ENCODE measurements at places on chromosomes 1 and 21.

GRCh38 chr1:245370905-245371581, 216.3 kb downstream of the KIF26B start:
- DNase-seq: no peak

GRCh38 chr21:44330698-44331097, 8.5 kb downstream of the CFAP410 start:
- no peak for DNase-seq

GRCh38 chr1:248804771-248805681, 20.7 kb downstream of the SH3BP5L start:
- DNase-seq: no peak

GRCh38 chr1:17032741-17033140, 21.0 kb upstream of the ATP13A2 start:
- DNase-seq: no peak

DNA sequence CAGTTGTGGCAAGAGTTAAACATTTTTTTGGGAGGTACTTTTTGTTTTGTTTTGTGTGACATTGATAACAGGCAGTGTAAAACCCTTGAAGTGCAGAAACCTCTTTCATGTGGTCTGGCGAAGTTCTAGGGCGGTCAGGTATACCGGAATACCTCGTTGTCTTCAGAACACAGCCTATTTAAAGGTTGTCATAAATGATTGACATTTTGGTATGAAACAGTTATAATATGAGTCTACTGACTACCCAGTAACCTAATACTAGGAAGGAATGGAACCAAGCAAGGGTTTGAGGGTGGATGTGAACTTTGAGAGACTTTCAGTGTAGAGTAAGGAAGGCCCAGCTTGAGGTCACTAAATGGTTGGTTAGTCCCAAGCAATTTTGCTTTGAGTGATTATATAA, 40.5 kb downstream of the PATJ start:
- DNase-seq: no peak

- DNase-seq: no peak
Observed at GRCh38 chr1:18530587-18531502, 50.1 kb downstream of the KLHDC7A start.

GRCh38 chr1:245942856-245943255, 564.2 kb downstream of the SMYD3 start:
- DNase-seq: no peak
